ENCODE measurements at places on chromosomes 5 and 9. TPM values are rescaled to one million over a fixed set of nuclear protein-coding genes. Genes with fewer than 3 reads are reported as not detected.

DNA sequence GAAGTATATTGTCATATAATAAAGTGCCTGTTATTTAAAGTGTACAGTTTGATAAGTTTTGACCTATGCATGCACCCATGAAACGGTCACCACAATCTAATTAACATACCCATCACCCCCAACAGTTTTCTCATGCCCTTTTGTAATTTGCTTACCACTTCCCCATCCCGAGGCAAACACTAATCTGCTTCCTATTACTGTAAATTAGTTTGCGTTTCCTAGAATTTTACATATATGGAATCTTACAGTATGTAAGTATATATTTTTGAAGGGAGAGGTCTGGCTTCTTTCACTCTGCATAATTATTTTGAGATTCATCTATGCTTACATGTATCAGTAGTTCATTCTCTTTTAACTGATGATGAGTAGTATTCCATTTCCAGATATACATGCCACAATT is 56.5 kb downstream of the AMBP start:
- no peak for DNase-seq

- DNase-seq = no peak
Measured at GRCh38 chr9:122382901-122383850, 12.4 kb downstream of the PTGS1 start.

GRCh38 chr9:34737677-34738260 is 27.8 kb upstream of the CCL21 start:
- DNase-seq = no peak

DNA sequence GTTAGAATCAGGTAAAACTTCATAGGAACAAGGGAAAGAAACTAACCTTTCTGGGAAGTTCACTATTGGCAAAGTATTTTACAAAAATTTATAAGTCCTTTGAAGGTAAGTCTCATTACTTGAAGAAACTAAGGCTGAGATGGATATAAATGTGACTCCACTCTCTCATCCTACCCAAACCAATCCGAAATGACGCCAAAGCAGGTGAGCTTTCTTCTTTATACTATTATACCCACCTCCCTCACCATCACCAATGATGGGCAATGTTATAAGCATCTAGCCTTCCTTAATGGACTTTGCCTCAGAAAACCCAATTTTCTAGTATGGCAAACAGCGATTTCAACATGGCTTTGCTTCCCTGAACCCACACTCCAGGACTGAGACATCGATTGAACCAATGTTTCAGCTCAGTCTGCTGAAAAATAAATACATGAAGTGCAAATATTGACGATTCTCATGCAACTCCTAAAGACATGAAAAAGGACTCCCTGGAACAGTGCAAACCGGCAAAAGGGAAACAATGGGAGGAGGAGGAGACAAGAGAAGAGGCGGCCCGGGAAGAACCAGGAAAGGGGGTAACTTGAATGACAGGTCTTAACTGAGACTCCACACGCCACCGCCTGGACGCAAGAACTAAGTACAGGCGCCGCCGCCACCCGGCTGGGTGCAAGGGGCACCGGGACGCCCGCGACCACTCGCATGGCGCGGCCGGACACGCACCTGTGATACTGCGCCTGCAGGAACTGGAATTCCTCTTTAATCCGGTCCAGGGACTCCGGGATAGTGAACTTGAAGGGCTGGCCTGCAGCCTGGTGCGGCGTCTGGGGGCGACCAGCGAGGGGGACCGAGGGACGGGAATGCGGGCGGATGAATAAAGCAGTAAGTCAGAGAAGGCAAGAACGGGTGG is 2.5 kb downstream of the TLE1 start:
- peak; percentile 71 for DNase-seq

- DNase-seq = no peak
Measured at GRCh38 chr9:6911901-6912638, 154.3 kb downstream of the KDM4C start.

- DNase-seq = no peak
Measured at GRCh38 chr5:176492431-176492830, 44.2 kb downstream of the FAF2 start.

- DNase-seq = no peak
Measured at GRCh38 chr5:143440448-143441115, 37.1 kb upstream of the NR3C1 start.

DNA sequence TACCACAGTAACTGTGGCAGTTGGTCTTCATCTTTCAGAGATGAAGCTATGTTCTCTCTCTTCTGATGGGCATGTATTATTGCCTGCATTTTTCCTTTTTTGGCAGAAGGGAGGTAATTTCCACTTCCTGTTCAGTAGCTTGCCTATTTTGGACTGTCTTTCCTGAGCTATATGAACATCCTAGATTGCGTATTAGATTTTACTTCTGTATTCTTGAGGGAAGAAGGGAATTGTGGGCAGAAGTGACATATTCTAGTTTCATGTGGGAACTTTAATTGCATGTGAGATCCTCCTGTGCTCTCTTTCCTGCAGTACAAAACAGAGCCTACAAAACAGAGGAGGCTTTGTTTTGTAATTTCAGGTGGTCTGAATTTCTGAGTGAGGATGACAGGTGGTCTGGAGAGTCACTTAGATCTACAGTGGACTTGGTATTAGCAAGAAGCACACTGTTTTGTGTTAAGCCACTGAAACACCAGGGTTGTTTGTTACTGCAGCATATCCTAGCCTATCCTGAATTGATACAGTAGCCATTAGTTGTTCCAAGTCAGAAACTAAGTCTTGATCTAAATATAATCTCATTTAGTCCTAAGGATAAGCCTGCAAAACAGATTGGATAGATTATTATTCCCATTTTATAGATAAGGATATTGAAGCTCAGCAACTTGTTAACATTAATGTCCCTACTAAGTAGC is 68.1 kb downstream of the AOPEP start:
- no peak for DNase-seq

- no peak for DNase-seq
Measured at GRCh38 chr5:74394916-74395880, 245.3 kb downstream of the ENC1 start.

DNA sequence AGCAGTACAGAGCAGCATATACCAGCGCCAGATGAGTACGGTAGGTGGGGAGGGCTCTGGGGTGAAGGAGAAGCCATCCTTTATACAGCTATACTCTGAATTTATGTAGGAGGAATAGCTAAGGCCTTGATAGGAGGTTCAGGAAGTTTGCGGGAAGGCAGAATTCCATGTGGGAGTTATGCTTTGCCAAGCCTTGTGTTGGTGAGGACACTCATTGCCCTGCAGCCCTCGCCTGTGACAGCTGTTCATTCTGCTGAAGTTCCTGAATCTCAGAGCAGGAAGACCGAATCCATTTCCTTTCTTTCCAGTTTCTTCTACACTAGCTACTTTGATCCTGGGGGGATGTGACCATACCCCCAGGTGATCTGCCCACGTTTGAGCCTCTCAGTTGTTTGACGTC is 7.7 kb downstream of the MFAP3 start:
- DNase-seq = no peak

GRCh38 chr9:29183971-29184370 is 1610.7 kb upstream of the C9orf72 start:
- no peak for DNase-seq

DNA sequence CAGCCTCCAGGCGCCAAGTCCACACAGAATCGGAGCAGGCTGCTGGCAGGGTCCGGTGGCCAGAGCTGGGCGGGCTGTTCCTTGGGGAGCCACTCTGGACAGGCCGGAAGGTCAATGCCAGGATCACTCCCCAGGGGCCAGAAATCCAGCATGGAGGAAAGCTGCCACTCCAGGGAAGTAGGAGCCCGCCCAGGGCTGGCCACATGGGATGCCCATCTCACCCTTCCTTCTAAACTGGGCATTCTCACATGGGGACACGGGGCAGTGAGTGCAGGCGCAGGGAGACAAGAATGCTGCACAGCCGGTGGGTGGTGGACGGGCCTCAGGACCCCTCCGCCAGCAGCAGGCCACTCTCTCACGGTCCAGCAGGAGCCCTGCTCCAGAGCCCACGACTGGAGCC is 58.2 kb downstream of the ADAMTS2 start:
- DNase-seq = no peak

DEPDC1B gene
- total RNA-seq = 10.3 TPM

DNA sequence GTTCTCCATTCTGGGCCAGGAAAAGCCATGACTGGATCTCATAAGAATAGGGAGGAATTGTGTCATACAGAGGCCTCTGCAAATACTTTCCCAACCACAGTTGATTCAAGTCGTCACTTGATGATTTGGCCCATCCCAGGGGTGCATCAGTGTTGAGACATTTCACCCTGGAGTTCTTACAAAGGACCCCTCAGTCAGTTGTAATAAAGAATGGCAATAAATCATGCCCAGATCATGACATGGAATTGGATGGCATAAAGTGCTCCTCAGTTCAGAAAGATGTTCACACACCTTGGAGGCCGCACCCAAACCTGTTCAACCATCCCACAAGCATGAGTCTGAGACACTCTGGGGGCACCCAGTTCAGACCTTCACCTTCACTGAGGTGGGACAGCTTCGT is 168.1 kb downstream of the NR3C1 start:
- DNase-seq = no peak

PCDHGA11 gene
- total RNA-seq = 16.4 TPM

GRCh38 chr9:88310310-88310980 is 77.8 kb upstream of the SPIN1 start:
- DNase-seq = no peak

GRCh38 chr9:23938908-23939307 is 112.9 kb upstream of the ELAVL2 start:
- DNase-seq = no peak

DNA sequence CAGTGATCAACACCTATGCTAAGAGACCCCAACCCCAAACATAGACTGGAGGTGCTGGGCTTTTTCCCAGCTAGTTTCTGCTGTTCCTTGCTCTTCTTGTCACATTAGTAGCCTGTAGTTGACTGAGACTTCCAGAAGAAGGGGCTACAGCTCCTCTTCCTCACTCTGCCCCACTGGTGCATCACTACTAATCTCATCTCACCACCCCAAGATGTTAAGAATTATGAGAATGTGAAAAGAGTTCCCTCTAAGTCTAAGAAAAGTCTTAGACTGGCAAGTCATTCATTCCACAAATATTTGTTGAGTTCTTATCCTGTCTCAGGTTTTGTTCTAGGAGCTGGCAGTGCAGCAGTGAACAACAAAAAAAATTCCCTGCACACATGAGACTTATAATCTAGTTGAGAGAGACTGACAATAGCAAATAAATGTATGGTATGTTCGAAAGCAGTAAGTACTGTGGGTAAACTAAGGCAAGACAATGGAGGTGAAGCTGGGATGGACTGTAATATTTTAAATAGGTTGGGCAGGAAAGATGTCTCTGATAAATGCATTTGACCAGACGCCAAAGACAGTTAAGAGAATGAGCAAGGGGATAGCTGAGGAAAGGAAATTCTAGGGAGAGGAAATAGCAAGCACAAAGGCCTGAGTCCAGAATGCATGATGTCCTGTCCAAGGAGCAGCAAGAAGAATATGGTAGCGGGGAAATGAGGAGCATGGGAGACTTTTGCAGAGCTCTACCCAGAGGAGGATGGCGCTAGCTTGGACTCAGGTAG is 92.3 kb downstream of the PTCD2 start:
- DNase-seq = no peak

GRCh38 chr9:119509291-119509905 is 140.2 kb upstream of the BRINP1 start:
- no peak for DNase-seq

DNA sequence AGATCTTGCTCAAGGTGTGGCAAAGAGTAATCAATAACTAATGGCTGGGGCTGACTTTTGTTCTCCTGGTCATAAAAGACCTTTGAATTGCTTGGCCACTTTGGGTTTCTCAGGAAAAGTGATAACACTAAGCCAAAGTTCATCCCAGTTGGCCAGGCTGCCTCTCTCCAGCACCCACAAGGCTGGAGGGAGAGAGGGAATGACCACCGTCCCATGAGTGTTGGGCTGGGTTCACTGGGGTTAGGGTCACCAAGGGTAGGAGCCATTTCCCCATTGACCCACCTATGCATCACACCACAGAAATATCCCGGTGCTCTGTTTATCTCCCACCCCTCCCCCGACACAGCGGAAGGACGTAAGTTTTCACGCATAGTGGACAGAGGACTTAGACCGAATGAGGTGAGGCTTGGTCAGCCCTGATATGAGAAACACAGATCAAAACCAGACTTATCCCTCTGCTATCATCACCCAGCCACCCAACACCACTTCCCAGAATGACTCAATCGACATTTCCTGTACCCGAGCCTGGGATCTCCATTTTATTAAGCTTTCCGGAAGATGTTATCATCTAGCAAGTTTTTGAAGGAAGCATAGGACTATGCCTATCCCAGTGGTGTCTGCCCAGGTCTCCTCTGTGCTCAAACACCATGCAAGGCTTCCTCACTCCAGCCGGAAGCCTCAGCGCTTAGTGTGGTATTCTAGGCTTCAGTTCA is 27.0 kb upstream of the PPARGC1B start:
- DNase-seq = no peak

- no peak for DNase-seq
Measured at GRCh38 chr9:108750661-108751215, 105.0 kb downstream of the ACTL7B start.

DNA sequence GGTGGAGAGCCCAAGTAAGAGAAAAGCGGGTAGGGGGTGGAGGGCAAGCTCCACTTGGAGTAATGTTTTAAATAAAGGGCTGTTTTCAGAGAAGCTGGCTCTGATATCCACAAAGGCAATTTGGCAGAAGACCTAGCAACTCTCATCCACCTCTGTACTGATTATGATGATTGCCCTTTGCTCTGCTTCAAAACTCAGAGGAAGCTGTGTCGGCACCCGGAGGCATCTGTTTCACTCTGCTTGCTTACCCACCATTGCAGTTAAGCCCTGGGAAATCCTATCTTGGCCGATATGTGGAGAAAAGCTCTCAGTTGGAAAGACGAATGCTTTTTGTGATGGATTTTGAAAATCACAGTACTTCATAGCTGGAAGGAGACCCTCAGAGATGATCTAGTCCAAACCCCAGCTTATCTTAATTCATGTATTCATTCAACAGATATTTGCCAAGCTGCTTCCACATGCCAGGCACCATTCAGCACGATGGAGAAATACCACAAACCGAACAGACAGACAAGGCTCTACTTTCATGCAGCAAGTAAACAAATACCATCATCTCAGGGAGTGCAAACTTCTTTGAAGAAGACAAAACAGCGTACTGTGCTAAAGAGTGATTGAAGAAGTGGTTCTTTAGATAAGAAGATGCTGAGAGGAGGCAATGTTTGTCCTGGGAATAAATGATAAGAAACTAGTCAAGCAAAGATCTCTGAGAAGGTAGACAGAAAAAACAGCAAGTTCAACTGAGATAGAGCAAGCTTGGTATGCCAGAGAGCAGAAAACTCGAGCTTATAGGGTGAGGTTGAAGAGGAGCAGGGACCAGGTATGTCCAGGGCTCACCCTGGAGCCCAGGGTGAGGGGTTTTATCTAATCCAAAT is 140.4 kb upstream of the SPDL1 start:
- no peak for DNase-seq

SYK gene
- 1.9 TPM for total RNA-seq

- DNase-seq = peak; percentile 64
Measured at GRCh38 chr5:134524826-134525682, at the start of gene JADE2. Gene JADE2, plus strand, starts transcription at chr5:134525670. Its CDS starts 10,188 bp downstream, at chr5:134535858.

GRCh38 chr5:95715799-95716461 is 15.2 kb upstream of the RHOBTB3 start:
- no peak for DNase-seq

STKLD1 gene
- total RNA-seq = 1.6 TPM

LCN12 gene
- not detected for total RNA-seq

- peak; percentile 32 for DNase-seq
Measured at GRCh38 chr9:127862075-127863011, 7.9 kb upstream of the ENG start.
